Stimulated activated CD8-positive, alpha-beta memory T cell treated with anti-CD3 and anti-CD28 coated beads, Interleukin-15, amount 100 ng/mL, for 4 hours (primary cell): ENCODE measurements at places on chromosomes 16 and 17.

DNA sequence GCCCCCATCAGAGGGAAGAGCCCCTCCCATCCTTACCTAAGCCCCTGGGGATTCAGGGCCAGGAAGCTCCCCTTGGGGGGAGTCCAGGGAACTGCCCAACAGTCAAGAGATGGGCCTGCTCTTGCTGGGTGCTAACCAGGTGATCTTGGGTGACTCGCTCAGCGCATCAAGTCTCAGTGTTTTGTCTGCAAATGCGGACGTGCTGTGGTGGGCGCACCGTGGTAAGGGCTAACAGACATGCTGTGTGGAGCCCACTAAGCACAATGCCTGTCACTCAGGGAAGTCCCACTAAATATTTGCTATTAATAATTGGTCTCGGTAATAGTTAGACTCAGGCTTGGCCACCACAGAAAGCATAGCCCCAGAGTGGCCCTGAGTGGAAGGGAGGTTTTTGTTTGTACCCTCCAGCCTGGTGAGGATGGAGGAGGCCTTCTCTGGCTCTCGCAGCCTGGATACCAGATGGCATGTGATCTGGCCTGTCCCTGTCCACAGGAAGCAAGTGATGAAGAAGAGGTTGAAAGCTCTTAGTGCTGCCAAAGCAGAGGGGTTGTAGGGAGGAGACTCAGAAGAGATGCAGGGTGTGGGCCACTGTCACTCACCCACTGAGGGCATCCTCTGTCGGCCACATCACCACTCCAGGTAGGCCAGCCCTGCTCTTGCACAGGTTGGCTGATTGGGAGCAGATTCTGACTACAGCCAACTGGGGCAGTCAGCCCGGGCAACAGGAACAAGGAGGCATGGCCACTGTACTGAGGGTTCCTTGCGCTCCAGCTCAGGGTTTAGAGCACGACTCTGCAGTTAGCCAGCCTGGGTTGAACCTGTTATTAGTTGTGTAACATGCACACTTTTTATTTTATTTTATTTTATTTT lies 69.8 kb upstream of the KSR1 start:
- no peak for DNase-seq

DNA sequence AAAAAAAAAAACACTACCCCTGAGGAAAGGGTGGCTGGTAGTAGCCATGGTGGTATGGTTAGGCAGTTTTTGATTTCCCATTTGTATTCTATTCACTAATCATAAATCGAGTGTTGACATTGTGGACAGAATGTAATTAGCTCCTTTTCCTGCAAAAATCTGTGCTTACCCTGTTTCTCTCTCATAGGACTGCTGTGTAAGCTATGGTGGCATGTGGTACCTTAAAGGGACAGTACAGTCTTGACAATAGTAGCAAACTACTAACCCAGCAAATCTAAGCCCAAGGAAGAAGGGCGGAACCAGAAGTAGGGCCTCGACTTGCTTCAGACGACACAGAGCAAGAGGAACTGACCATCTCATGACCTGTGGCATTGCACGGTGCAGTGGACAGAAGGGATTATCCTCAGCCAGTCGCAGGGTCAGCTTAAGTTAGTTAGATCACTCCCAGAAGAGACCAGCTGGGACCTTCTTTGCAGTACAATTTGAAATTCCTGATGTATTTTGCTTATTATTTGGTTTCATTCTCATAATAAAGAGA lies 36.3 kb downstream of the POLR3E start:
- DNase-seq = no peak

GRCh38 chr16:80938004-80938878 lies 68.4 kb downstream of the CMC2 start:
- no peak for DNase-seq

GRCh38 chr16:50303605-50304466 lies 37.5 kb downstream of the ADCY7 start:
- DNase-seq = no peak

GRCh38 chr16:54522584-54522983 lies 236.0 kb upstream of the IRX3 start:
- DNase-seq = no peak

DNA sequence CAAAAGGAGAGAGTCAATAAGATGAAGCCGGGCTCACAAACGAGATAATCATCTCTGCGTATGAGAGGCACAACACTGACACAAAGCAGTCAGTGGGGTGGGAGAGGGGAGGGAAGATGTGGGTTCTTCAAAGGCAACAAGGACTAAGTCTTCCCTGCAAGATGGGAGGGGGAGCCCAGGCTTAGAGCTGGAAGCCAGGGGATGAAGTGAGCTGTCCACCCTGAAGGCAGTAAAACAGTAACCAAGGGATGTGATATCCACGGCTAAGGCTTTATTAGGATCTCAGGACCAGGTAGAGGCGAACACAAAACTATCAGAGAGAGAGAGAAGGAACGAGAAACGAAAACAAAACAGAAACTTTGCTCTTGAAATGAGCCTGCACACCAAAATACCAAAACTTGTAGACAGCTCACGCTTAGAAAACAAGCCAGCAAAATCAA lies 115.9 kb downstream of the DYNLRB2 start:
- DNase-seq = no peak

- DNase-seq = no peak
These were observed 57.8 kb downstream of the PDPK1 start for GRCh38 chr16:2595393-2596205.

DNA sequence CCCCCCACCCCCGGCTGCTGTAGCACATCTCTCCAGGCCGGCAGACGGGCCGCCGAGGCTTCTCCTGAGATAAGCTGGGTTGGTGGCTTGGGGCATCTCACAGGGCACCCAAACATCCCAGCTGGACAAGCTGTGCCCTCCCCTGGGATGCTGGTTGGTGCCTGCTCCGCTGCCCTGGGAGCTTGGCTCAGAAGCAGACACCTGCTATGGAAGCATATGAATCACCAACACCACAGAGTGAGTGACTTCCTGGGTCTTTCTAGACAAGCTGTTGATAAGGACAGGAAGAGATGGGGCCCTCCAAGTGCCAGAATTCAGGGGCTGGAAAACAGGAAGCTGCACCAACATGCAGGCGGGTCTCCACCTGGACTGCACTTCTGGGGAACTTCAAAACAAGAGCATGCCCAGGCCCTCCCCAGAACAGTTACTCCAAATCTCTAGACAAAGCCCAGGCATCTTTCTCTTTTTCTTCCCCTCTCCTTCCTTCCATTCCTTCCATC lies 13.7 kb downstream of the C16orf95 start:
- DNase-seq = no peak

GRCh38 chr16:9610727-9611126 lies 519.3 kb downstream of the HAPSTR1 start:
- DNase-seq = no peak

- no peak for DNase-seq
These were observed 356.9 kb downstream of the SLC39A11 start for GRCh38 chr17:72735592-72735991.

DNA sequence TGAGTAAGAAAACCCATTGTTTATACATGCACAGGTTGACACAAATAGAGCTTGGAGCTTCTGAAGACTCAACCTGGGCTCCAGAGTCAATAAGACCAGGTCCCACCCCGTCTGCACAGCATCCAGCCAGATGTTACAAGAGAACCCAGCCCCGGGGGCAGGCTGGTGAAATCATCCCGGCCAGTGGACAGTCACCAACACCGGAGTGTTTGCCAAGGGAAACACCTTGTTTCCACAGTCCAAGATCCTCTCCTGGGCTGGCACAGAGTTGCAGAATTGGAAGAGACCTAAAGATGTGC lies 90.3 kb downstream of the RAB11FIP4 start:
- DNase-seq = no peak

DNA sequence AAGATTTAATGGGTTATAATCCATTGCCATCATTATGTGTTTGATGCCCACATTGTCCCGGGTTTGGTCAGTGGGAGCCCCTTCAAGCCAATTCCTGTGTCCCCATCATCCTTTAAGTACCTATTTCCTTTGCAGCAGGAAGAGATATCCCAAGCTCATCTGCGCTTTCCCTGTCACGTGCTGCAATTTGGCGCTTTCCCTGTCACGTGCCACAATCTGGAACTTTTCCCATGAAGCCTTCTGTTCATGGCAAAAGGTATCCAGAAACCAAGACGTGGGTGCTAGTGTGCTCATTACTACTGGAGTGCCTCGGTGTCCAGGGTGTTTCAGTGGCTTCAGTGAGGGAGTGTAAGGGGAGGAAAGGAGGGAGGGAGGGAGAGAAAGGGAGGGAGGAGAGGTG lies 168.5 kb downstream of the NPIPB11 start:
- DNase-seq = no peak
